Activated T-helper 1 cell treated with Interleukin-2 at 50 U/mL for 16 hours (primary cell): ENCODE measurements at places on chromosomes 11 and 22.

- DNase-seq, result no peak
These were observed 5.9 kb downstream of the PAK1 start for GRCh38 chr11:77467993-77468392.

DNA sequence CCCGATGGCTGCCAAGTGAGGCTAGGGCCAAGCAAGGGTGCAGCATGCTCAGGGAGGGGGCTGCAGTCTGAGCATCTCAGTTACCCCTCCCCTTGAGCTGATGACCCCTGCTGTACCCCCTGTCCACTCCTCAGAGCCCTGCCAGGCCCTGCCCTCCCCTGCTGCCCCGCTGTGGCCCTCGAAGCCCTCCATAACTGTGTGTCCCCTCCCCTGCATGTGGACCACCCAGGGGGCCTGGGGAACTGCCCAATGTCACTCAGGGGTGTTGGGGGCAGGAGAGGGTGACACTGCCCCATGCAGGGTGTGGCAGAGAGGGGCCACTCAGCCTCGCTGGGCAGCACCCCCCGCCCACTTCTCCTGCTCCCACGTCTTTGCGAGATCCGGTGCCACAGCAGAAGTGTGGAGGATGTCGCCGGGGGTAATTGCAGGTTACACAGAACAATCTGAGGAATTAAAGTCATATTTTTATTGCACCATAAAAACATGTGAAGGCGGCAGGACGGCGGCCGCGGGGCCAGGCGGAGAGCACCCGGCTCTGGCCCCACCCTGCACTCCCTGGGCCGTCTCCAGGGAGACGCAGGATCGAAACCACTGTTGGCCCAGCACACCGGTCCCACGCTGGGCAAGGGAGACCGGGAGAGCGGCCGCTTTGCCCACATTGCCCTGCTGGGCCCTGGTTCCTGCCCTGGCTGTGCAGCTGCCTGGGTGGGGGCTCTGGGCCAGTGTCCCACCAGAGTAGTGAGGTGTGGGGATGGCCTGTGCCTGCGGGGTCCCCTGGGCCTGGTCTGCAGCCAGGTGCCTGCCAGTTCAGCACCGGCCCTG, 18.7 kb upstream of the GNB1L start:
- DNase-seq, result no peak

DNA sequence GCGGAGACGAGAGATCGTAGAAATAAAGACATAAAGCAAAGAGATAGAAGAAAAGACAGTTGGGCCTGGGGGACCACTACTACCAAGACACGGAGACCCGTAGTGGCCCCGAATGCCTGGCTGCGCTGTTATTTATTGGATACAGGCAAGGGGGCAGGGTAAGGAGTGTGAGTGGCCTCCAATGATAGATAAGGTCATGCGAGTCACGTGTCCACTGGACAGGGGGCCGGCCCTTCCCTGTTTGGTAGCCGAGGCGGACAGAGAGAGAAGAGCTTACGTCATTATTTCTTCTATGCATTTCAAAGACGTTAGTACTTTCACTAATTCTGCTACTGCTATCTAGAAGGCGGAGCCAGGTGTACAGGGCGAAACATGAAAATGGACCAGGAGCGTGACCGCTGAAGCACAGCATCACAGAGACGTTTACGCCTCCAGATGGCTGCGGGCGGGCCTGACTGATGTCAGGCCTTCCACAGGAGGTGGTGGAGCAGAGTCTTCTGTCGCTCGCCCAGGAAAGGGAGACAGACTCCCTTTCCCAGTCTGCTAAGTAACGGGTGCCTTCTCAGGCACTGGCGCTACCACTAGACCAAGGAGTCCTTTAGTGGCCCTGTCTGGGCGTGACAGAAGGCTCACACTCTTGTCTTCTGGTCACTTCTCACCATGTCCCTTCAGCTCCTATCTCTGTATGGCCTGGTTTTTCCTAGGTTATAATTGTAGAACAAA, 24.8 kb downstream of the PPP6R2 start:
- no peak for DNase-seq

DNA sequence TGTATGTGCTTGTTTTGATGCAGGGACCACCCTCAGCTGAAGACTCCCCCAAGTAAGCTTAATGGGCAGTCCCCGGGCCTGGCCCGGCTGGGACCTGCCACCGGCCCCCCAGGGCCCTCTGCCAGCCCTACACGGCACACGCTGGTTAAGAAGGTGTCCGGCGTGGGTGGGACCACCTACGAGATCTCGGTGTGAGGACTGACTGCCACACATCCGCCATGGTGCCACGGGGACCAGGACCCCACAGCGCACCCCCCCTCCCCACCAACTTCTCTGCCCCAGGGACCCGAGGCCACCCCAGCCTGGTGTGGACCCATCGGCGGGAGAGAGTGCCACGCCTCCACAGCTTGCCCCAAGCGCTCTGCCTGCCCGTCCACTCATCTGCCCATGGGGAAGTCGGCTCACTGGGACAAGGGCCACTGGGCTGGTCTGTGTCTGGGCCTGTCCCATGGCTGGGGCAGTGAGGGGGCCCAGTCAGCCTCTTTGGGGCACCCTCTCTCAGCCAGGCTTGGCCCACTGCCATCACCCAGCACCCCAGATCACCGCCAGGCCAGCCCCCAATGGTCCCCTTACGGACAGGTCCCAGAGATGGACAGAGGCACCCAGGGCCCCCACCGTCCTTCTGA, 5.5 kb downstream of the CCDC188 start:
- DNase-seq, result no peak

- no peak for DNase-seq
These were observed 90.4 kb downstream of the ARHGAP20 start for GRCh38 chr11:110621826-110622225.

DNA sequence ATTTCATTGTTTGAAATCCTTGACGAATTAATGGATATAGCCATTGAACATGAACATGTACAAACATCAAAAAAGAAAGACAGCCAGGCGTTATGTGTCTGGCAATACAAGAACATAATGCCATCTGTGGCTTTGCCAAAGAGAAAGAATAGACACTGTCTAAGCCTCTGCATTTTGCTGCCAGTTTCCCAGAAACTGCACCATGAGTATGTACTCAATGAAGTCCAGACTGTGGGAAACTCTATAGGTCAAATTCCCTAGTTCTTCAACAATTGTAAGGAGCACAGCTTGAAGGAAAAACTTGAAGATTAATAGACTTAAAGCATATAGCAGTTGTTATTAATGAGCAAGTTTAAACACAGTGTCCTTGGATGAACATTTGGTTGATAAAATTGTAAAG, 71.3 kb downstream of the BBOX1 start:
- no peak for DNase-seq

DNA sequence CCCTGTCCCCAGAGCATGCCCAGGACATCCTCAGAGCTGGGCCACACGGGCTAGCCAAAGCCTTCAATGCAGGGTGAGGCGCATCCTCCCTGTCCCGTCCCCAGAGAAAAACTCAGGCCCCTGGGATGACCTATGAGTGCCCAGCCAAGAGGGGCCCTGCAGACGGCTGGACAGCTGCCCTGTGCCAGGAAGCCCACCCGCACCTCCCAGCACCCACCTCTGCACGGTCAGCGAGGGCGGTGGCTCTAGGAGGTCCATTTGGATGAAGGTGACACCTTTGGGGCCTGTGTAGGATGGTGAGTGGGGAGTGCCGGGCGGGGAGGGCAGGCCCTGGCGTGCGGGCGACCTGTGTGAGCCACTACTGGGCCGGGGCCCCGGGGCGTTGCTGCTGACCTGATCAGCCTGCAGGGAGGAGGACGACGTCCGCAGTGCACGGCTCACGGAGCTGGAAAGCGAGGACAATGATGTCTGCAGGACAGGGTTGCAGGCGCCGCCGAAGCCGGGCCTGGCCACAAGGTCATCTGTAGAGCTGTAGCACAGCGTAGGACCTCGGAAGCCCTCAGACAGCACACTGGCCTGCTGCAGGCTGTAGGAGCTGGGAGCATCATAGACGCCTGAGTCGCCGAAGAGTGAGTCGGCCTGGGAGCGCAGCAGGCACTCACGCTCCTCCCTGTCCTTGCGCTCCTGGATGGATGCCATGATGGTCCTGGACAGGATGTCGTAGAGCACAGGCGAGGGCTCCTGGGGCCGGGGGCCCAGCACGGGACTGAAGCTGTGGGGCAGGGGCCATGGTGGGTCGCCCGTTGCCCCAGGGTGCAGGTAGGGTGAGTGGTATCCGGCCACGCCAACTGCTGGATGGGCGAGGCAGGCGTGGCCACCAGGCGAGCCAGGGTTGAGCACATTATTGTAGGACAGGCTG, 180.5 kb downstream of the IGLL1 start:
- no peak for DNase-seq

DNA sequence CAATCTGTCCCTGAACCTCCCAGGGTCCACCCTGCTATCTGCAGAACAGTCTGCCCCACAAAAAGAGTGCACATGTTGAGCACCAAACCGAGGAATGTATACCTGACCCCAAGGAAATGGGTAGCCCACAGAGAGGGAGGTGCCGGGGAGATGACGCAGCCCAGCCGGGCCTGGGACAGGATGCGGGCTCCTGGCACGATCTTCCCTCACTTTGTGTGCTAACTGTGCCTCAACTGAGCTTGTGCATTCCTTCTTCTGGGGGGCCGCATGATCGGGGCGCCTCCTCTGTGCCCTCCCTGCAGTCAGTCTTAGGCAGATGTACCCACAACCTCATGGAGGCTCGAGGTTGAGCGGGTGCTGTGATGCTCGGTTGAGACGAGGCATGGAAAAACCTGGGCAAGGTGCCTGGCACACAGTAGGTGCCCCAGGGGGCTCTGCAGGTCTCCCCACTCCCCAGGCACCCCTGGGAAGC, 2.4 kb downstream of the GAS2L1 start:
- DNase-seq, result no peak

DNA sequence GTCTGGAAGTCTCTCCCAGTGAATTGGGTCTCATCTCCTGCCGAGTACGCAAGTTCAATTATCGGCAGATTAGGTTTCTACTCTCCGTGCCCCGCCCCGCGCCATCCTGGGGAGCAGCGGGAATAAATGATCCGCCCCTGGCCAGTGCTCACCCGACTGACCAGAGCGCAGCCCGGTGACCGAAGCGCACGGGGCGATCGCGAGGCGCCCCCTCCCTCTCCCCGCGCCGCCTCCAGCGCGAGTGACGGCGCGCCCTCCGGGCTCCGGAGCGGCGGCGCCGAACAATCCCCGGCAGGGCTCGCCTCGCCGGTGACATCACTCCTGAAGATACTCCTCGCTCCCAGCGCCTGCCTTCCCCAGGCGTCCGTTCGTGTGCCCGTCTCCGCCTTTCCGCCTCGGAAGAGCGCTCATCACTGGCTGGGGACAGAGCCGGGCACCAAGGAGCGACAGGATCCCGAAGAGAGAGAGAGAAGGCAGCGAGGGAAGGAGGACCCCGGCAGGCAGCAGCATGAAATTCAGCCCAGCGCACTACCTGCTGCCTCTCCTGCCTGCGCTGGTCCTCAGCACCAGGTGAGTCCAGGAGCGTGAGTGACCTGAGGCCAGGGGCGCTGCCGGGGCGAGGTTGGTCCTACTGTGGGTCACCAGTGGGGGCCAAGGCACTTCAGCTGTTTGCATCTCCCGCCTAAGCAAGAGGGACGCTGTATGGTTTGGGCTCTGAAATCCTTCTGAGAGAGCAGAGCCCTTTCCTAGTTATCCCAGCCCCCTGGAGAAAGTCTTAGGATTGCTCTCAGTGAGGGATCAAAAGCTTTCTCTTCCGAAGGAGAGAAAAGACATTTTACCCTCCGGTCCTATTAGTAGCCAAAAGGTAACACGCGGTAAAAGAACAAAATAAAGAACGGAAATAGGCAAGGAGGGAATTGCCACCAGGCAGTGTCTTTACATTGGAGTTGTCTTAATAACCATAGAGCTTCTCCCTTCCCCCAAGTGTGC, at the start of gene LUZP2:
LUZP2 (plus strand) TSS at position 318 of the 990 bp plus-strand sequence.
- no peak for DNase-seq

- no peak for DNase-seq
These were observed 4.4 kb downstream of the NDUFV1 start for GRCh38 chr11:67611165-67611564.

- DNase-seq, result no peak
These were observed 50.6 kb upstream of the MPEG1 start for GRCh38 chr11:59263225-59263894.

- no peak for DNase-seq
These were observed 190.0 kb downstream of the PGR start for GRCh38 chr11:100939571-100939970.

DNA sequence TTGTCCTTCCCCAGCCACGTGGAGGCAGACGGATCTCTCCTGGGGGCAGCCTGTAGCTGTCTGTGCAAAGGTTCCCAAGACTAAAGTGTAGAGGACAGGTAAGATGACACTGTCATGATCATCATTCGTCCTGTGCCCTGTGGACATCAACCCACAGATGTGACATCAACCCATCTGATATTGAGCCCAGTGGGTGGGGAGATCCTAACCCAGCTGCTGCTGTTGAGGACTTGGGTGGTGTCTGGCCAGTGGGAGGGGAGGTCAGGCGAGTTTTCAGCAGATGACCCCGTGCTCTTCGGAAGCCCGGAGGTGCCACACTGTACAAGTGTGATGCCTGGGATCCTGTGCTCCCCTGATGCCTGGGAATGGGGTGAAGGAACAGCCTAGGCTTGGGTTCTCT, 1.2 kb upstream of the GAL start:
- DNase-seq, result no peak

- DNase-seq, result no peak
These were observed 34.8 kb upstream of the SHISAL1 start for GRCh38 chr22:44347549-44347948.

DNA sequence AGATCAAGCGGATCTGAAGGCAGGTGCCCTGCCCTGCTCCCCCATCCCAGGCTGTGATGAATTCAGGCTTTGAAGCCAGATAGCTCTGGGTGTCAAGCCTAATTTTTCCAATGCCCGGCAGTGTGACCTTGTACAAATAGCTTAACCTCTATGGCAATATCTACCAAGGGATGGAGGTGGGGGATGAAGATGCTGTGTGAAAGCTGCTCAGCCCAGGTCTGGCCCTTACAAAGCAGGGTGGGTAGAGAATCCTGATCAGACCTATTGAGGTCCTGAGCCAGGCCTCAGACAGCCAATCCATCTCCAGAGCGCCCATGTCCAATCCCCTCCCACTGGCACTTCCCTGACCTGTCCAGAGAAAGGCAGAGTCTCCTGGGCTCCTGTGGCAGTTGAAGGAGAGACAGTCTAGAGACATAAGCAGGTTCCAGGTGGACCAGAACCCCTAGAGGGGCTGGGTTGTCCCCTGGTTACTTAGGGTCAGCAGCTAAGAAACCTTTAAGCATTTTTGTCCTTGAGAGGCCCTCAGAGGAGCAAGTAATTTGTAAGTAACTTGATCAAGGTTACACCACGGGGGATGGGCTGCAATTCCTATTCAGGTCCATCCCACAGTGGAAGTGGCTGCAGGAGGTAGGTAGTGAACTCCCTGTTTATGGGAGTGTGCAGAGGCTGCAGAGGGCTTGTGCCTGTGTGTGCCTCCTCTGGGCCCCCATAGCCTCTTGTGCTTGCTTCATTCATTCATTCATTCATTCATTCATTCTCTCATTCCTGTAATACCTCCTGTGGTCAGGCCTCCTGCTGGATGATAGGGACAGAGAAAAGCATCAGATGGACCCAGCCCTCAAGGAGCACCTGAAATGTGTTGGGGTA, 10.4 kb downstream of the P2RY2 start:
- no peak for DNase-seq
